ENCODE measurements at places on chromosomes 7 and 10. TPM values are rescaled to one million over a fixed set of nuclear protein-coding genes. Genes with fewer than 3 reads are reported as not detected.

GRCh38 chr10:111598433-111599059 lies 521.7 kb downstream of the ADRA2A start:
- no peak for DNase-seq
- H3K27me3 ChIP-seq = no peaks in the 10 kb centered on the region
- H3K4me1 ChIP-seq = peaks cover 67% of the 10 kb centered on the region
- H3K4me3 ChIP-seq = no peak overlapping the region

DNA sequence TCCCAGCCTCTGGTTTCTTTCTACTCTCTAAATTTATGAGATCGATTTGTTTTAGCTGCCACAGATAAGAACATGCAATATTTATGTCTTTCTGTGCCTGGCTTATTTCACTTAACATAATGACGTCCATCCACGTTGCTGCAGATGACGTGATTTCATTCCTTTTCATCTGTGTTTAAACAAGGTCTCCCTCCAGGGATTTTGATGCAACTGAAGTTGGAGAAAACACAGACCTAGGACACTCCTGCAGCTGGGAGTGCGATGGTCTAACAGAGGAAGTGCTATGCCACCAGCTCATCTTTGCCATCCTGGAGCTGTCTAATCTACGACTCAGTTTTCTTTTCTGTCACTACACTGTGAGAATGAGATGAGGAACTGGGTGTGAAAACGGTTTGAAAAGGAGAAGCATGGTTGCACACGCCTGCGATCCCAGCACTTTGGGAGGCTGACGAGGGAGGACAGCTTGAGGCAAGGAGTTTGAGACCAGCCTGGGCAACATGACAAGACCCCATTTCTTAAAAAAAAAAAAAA lies 1.5 kb upstream of the KCTD7 start:
- H3K27ac ChIP-seq = no peak overlapping the region
- peaks cover 15% of the 10 kb centered on the region for H3K4me1 ChIP-seq
- no peak for DNase-seq
- no peaks in the 10 kb centered on the region for H3K36me3 ChIP-seq
- H3K27me3 ChIP-seq = no peaks in the 10 kb centered on the region

DNA sequence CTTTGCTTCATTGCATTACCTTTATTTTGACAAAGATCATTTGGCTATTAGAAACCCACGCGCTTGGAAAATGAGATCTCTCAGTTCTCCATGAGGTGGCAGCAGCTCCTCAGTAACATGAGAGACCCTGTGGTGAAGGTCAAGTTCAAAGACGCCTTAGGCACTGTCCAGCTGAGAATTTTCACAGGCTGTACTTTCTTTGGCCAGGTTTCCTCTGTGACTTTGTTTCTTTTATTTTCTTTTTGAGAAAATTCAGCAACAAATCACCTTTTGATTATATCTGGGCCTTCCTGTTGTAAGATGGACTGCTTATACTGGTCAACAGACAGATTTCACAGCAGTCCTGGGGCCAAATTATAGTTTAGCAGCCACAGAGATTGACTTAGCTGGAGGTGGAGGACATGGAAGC lies 54.5 kb downstream of the RAB18 start:
- H3K36me3 ChIP-seq = no peaks in the 10 kb centered on the region
- no peak overlapping the region for H3K4me3 ChIP-seq
- H3K27me3 ChIP-seq = no peaks in the 10 kb centered on the region
- DNase-seq = no peak
- H3K4me1 ChIP-seq = peaks cover 7% of the 10 kb centered on the region
- no peak overlapping the region for H3K27ac ChIP-seq

DNA sequence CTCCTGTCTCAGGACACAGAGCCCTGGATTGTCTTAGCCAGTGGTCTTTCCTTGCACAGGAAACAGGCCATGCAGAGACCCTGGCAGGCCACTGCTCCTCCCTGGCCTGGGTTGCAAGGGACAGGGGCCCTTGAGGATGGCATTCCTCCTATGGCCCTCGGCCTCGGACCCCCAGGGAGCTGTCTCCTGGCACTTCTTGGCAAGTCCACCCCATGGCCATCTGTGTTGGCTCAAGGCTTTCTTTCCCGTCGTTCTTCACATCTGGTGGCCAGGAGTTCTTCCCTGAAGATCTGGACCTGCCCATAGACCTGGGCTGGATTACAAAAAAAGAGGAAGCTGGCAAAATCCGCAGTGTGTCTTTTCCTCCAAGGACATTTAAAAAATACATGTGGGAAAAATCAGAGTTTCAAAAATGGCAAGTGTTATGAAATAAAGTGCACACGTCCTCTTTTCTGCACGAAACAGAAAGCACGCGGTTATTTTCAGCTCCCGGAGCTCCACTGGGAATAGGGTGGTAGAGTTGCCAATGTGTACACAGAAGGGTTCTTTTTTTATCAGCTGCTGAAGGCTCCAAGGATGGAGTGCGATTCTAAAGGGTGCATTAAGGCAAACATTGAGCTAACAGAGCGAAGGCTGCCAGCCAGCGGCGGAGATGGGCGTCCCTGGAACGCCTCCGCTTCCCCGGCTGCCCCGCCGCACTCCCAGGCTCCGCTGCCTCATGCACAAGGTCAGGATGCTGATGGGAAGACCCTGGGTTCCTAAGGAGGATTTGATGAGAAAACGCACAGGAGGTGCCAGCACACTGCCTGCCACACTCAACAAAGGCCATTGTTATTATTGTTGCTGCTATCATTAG lies 62.8 kb upstream of the FAM20C start:
- no peaks in the 10 kb centered on the region for H3K36me3 ChIP-seq
- peaks cover 11% of the 10 kb centered on the region for H3K4me1 ChIP-seq
- peaks cover 29% of the 10 kb centered on the region for H3K27me3 ChIP-seq
- peak overlapping the region; percentile 62 for H3K27ac ChIP-seq
- DNase-seq = no peak

DNA sequence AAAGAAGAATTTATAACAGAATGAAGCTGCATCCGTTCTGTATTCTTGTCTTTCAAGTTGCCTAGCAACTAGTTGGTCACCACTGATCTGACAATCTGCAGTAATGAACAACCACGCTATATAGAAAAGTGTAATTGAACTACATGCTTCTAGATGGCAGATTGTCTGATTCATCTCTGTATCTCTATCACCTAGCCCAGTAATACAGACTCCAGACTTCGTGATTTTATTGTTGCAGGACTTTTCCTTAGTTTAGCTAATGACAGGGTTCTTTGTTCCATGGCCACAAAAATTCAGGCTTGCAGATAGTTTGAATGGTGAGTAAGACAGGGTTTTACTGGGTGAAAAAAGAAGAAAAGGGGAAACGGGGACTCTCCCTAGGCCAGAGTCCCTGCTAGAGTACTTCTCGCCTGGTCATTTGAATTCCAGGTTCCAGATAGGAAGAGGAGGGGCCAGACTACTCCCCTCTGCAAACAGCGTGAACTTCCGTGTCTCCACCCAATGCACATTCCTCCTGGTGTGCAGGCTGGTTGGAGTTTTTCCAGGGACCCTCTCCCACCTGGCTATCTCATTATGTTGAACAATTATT lies 45.9 kb downstream of the COL1A2 start:
- DNase-seq = no peak
- H3K27me3 ChIP-seq = no peaks in the 10 kb centered on the region
- no peak overlapping the region for H3K4me3 ChIP-seq
- no peak overlapping the region for H3K27ac ChIP-seq
- H3K36me3 ChIP-seq = no peaks in the 10 kb centered on the region
- H3K4me1 ChIP-seq = no peaks in the 10 kb centered on the region

DNA sequence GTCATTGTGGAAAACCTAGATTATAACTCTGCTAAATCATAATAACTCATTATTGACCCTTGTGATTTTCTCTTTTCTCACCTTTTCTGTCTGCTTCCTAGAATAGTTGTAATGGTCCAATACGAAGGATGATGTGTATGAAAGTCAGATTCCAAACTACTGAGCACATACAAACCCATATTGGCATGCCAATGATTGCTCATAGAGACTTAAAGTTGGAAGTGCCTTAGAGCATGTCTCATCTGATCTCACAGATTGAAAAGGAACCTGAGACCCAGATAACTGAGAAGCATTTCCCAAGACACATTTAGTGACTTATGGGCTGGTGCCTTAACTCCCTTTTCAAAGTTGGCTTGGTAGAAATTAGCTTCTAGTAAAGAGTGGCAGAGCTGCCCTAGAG lies 594.3 kb downstream of the REEP3 start:
- no peaks in the 10 kb centered on the region for H3K4me1 ChIP-seq
- no peaks in the 10 kb centered on the region for H3K27me3 ChIP-seq
- H3K27ac ChIP-seq = no peak overlapping the region

- H3K36me3 ChIP-seq = no peaks in the 10 kb centered on the region
- H3K4me1 ChIP-seq = no peaks in the 10 kb centered on the region
- H3K4me3 ChIP-seq = no peak overlapping the region
- H3K27me3 ChIP-seq = no peaks in the 10 kb centered on the region
- no peak overlapping the region for H3K27ac ChIP-seq
These were observed 88.7 kb downstream of the PHYHIPL start for GRCh38 chr10:59265141-59265540.

GRCh38 chr7:156543699-156544598 lies 96.6 kb upstream of the RNF32 start:
- DNase-seq = no peak
- H3K27ac ChIP-seq = no peak overlapping the region
- no peaks in the 10 kb centered on the region for H3K4me1 ChIP-seq
- H3K27me3 ChIP-seq = no peaks in the 10 kb centered on the region

GRCh38 chr10:5679606-5680005 lies 5.0 kb upstream of the TASOR2 start:
- no peak for DNase-seq
- peaks cover 19% of the 10 kb centered on the region for H3K4me1 ChIP-seq

DNA sequence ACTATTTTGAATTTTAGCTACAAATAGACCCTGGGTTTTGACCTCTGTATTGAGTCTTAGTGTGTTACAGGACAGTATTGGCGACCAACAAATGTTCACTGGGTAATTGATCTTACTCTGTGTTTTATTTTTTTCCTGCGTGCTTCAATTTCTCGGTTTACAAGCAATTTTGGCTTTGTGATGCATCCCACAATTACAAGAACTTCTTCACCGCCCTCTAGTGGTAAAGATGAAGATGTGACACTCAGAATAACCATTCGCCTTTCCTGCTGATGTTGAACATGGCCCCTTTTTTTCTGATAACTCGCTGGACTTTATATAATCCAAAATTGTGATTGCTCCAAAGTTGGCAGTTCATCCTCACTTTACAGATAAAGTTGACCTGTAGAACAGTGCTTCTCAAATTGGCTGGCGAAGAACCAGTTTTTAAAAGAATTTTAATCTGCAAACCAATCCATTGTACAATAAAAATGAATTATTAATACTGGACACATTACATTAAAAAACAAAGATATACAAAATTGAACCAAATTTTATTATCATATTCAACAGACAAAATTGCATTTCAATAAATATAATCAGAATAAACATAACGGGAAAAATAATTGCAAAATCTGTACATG lies 20.2 kb upstream of the SMC3 start:
- no peak overlapping the region for H3K4me3 ChIP-seq
- H3K27ac ChIP-seq = no peak overlapping the region
- no peaks in the 10 kb centered on the region for H3K36me3 ChIP-seq
- peaks cover 6% of the 10 kb centered on the region for H3K4me1 ChIP-seq

DNA sequence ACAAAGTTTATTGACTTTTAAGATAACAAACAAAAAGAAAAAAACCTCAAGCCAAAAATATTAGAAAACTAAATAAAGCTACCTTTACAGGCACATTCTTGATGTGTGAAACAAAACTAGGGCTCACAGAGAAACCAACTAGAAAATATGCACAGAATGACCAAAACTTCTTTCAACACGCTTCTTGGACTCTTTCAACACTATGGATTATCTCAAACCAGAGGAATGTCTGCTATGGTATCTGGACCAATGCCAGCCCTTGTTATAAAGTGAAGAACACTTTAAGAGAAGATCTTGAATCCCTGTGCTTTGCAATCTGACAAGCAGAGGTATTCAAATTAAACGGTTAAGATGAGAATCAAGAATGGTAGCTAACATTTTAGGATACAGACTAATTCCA lies 76.6 kb downstream of the DNAJC1 start:
- no peaks in the 10 kb centered on the region for H3K36me3 ChIP-seq
- no peak overlapping the region for H3K4me3 ChIP-seq
- H3K4me1 ChIP-seq = peaks cover 6% of the 10 kb centered on the region
- no peaks in the 10 kb centered on the region for H3K27me3 ChIP-seq

GRCh38 chr7:91976743-91977142 lies 36.1 kb downstream of the AKAP9 start:
- no peak overlapping the region for H3K4me3 ChIP-seq
- no peak for DNase-seq
- H3K27ac ChIP-seq = no peak overlapping the region
- no peaks in the 10 kb centered on the region for H3K4me1 ChIP-seq
- H3K36me3 ChIP-seq = no peaks in the 10 kb centered on the region

DNA sequence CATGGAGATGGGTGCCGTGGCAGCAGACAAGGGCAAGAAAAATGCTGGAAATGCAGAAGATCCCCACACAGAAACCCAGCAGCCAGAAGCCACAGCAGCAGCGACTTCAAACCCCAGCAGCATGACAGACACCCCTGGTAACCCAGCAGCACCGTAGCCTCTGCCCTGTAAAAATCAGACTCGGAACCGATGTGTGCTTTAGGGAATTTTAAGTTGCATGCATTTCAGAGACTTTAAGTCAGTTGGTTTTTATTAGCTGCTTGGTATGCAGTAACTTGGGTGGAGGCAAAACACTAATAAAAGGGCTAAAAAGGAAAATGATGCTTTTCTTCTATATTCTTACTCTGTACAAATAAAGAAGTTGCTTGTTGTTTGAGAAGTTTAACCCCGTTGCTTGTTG lies 25.9 kb downstream of the BAG3 start:
- no peak for DNase-seq
- H3K27ac ChIP-seq = no peak overlapping the region
- H3K27me3 ChIP-seq = no peaks in the 10 kb centered on the region
- H3K4me1 ChIP-seq = peaks cover 56% of the 10 kb centered on the region
- H3K4me3 ChIP-seq = no peak overlapping the region
- peaks cover 44% of the 10 kb centered on the region for H3K36me3 ChIP-seq

DNA sequence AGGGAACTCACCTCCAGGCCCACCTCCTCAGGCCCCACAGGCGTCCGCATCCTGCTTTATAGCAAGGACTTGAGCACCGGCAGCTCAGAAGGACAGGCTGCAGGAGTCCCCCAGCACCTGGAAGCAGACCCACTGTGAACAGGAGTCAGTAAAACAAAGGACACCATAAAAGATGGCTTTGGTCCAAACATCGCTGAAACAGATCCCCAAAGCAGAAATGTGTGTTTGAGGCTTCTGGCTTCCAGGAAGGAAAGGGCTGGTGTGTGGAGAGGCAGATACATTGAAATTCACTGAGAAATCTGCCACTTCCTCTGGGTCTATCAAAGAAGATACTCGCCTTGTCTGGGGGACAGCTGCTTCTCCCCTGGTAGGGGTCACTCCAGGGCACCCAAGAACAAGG lies 286.2 kb downstream of the PLXNA4 start:
- H3K36me3 ChIP-seq = no peaks in the 10 kb centered on the region
- DNase-seq = no peak
- H3K27me3 ChIP-seq = no peaks in the 10 kb centered on the region
- no peak overlapping the region for H3K27ac ChIP-seq
- H3K4me3 ChIP-seq = no peak overlapping the region
- no peaks in the 10 kb centered on the region for H3K4me1 ChIP-seq

GRCh38 chr10:132848291-132848701 lies 62.3 kb upstream of the NKX6-2 start:
- DNase-seq = no peak
- H3K4me3 ChIP-seq = peak overlapping the region; percentile 12
- no peaks in the 10 kb centered on the region for H3K36me3 ChIP-seq
- peaks cover 12% of the 10 kb centered on the region for H3K4me1 ChIP-seq
- H3K27me3 ChIP-seq = no peaks in the 10 kb centered on the region

ZNF365 gene
- 4.7 TPM for total RNA-seq

ZNF488 gene
- 0.29 TPM for total RNA-seq

SAP25 gene
- not detected for total RNA-seq

ITPRID1 gene
- not detected for total RNA-seq

BMPR1A gene
- total RNA-seq = 40.2 TPM

HABP2 gene
- under 0.01 TPM for total RNA-seq

CPXM2 gene
- total RNA-seq = 9.2 TPM

CPN1 gene
- total RNA-seq = not detected

All from esophagus squamous epithelium (tissue), 5 donors.